Activated T-cell treated with anti-CD3 and anti-CD28 coated beads, Interleukin-2, amount 50 U/mL, for 1 hour (primary cell): ENCODE measurements at places on chromosomes 12 and 14.

DNA sequence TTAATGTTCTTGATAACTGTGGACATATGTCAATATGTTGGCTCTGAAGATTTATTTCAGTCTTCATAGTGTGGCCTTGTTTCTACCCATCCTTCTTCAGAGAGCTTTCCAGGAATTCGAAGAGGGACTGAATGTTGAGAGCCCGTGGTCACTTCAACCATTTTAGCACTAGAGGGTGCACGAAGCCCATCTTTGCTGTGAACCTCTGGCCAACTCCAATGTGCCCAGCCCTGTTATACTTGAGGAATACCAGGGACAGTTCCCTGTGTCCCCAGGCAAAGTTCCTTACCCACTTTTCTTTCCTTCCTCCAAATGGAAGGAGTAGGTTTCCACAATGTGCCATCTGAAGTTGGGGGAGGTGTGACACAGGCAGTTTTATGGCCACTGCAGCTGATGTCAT, 603.5 kb downstream of the RPL10L start:
- no peak for DNase-seq

DNA sequence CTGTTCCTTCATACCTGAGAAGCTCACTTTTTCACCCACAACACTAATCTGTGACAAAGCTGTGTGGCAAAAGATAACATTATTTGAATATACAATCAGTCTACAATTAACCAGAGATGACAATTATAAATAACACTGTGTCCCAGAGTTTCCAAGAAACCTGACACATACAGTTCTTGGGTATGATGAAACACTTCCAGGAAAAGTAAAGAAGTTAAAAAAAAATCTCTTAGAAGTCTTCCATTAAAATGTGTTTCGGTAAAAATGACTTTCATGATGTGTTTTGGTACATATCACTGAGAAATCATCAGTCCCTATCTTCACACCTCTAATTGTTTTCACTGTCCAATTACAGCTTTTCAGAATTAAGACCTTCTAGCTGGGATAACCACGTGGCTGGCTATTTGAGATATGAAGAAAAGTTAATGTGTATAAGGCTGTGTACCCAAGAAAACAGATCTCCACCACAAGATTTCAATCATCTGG, 390.2 kb downstream of the SOX5 start:
- no peak for DNase-seq

DNA sequence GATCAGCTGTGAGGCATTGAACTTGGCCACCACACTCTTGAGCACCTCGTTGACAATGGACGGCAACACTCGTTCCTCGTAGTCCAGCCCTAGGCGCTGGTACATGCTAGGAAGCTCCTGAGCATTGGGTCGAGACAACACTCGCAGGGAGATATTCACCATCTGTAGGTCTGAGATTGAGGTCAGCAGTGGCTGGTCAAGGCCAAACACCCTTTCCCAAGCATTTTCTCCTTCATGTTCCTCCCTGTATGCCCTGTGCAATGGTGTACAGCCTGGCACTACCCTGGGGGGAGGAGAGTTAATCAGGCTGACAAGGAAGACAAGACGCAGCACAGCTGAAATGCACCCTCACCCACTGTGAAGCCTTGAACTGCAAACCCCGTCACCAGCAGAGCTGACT, 2.0 kb downstream of the PHB2 start:
- no peak for DNase-seq

DNA sequence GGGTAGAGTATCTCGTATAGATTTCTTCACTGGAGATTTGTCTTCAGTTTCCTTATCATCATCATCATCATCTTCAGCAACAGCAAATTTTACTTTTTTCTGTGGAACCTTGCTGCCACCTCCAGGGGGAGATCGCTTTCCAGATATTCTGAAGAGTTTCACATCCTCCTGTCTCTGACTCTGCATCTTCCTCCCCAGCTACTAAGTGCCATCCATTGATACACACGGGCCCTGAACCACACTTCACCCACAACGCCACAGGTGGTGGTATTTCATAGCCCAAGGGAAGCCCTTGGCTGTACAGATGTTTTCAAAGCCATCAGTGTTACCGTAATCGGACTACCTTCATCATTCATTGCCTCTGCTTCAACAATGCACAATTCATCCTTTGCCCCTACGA, 82.2 kb downstream of the PPP2R5C start:
- DNase-seq = peak; percentile 59

DNA sequence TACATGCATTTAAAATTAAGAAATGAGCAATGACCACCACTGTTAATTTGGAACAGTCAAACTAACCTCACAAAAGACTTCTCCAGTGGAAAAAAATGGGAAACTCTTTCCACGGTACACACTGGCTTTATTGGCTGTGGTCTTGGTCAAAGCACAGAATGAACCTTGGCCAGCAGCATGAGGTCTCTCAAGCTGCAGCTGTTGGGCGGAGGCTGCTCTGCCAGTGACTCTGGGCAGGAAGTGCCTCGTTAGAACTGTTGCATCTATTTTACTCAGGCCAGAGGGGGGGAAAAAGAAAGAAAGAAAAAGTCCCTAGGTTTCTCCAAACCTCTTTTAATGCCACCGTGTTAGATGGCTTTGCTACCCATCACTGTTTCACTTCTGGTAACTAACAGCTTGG, 279.8 kb upstream of the DIO2 start:
- DNase-seq = no peak

DNA sequence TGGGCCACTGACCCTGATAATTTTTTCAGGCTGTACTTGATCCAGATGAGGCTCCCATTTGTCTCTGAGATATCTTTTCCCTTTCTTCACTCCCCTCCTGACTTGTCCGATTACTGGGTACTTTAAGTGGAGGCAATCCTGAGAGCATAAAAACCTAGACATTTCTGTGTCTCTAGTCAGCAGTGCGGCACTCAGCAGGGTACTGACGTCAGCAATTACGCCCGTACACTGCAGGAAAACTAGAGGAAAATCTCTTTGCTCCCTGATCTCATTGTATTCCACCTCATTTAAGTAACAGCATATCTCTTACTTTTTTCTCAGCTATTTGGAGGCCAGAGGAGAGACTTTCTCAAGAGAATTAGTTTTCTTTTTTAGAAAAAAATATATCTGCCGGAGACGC, 315.5 kb upstream of the OR4E1 start:
- DNase-seq = no peak

DNA sequence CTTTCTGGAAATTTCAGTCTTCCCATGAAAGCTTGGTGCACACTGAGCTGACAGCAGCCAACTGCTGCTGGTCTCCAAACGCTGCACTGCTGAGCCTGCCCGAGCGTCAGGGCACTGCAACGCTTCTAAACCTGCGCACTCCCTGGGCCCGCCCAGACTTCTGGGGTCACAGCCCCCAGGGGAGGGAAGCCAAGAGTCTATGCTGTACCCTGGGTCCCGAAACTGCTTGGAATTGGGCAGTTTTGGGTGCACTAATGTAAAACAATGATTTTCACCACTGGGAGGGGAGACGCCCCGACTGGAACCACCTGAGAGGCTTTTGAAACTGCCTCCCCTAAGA, 32.0 kb downstream of the CCDC92 start:
- no peak for DNase-seq

- no peak for DNase-seq
Observed at GRCh38 chr12:62239571-62239970, 20.6 kb upstream of the USP15 start.

GRCh38 chr12:10241727-10242126, 29.1 kb downstream of the GABARAPL1 start:
- no peak for DNase-seq

DNA sequence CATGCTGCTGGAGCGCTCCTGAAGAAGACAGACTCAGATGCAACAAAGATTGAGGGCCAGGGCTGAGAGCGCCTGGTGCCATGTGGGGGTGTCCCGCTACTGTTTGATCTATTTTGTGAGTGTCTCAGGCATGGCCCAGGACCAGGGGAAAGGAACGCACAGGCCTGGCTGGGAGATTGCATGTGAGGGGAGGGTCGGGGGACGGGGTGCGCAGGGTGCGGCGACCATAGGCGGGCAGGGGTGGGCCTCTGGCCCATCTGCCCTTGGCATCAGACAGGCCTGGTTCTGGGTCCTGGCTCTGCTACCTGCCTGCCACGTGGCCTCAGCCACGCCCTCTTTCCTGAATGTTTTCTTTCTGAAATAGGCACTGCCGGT, 47.5 kb downstream of the BEGAIN start:
- DNase-seq = no peak

GRCh38 chr12:77324416-77324762, 259.0 kb upstream of the E2F7 start:
- no peak for DNase-seq

GRCh38 chr14:91420686-91421085, 3.1 kb upstream of the CCDC88C start:
- no peak for DNase-seq

DNA sequence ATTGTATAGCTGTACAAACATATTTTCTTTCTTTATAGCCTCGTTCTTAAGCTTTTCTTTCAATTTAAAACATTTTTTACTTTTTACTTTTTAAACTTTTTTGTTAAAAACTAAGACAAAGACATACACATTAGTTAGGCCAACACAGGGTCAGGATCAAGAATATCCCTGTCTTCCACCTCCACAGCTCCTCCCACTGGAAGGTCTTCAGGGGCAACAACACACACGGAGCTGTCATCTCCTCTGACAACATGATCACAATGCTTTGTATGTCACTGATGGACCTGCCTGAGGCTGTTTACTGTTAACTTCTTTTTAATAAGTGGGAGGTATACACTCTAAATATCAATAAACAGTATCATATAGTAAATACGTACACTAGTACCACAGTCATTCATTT, 191.3 kb downstream of the SYT10 start:
- DNase-seq = no peak

GRCh38 chr12:111276146-111276545, 92.7 kb downstream of the PHETA1 start:
- no peak for DNase-seq

GRCh38 chr12:88784166-88784565, 203.9 kb upstream of the KITLG start:
- DNase-seq = no peak

DNA sequence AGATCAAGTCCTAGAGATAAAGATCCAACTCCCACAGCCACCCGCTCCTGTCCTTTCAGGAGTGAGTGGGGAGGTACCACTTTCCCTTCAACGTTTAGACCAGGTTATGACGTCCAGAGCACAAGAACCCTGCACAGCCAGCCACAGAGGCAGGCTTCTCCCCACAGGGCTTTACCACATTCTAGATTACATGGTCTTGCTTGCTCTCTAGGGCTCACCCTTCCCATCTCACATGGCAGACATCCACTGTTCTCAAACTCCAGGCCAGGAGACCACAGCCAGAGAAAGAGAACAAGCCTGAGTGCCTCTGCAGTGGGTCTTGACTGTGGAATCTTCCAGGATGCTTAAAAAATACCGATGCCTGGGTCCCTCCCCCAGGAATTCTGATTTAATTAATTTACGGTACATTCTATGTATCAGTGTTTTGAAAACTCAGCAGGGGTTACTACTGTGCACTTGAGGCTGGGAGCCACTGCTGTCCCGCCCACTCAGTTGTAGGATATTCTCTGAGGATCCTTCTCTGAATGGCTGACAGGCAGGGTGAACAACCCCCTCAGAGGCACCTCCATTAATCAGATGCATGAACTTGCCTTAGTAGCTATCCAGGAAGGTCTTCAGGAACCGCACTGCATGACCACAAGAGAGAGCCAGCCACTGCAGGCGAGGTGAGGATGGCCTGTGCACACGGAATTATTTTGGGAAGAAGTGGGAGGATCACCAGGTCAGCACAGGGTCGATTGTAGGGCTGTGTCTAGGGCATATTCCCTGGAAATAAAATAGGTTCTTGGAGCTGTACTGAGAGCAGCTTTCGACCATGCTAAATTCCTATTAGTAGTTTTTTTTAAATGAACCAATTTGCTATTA, 21.5 kb upstream of the SOCS2 start:
- no peak for DNase-seq

DNA sequence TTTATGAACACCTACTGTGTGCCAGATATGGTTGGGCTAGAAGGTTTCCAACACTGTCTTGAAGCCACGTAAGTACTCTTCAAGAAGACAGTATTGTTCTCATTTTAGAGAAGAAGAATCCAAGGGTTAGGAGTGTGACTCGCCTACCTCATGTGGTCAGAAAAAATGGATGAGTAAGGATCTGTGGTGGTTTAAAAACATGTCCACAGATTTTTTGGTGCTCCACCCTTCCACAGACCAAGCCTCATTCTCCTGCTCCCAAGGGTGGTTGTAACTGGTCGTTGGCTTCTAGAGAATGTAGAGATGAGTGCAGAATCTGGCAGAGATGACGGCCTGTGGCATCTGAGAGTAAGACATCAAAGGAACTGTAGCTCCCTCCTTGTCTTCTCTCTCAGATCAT, 30.3 kb upstream of the TTC7B start:
- no peak for DNase-seq

DNA sequence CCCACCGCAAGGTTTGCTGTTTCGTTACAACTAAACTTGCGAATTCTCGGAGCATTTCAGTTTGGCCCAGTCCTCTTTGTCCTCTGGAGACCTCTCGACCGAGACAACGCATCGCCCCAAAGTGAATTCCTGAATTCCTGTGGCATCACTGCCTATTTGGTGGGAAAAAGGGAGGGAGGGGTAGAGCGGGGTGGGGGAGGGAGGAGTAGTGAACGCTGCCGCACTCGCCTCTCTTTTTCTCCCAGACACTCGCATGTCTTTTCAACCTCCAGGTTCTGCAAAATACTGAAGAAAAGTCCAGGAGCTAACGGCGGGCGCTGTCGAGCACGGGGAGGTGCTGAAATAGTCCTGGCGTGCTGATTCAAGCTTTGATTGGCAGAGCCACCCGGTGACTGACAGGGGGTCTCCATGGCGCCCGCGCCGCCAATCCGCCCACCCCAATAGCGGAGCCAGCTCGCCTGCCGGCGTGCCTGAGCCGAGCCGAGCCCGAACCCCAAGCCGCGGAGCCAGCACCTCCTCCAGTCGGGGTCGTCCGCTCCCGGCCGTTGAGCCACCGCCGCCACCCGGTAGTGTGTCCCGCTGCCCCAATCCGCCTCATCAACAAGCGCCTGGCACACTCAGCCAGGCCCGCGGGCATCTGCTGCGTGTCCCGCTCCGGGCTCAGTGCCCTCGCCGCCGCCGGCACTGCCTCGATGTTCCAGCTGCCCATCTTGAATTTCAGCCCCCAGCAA, at the start of gene SIX6:
SIX6 (plus strand) TSS at position 440 of the 731 bp plus-strand sequence; CDS start at position 693, 253 bp downstream.
- DNase-seq = no peak

DNA sequence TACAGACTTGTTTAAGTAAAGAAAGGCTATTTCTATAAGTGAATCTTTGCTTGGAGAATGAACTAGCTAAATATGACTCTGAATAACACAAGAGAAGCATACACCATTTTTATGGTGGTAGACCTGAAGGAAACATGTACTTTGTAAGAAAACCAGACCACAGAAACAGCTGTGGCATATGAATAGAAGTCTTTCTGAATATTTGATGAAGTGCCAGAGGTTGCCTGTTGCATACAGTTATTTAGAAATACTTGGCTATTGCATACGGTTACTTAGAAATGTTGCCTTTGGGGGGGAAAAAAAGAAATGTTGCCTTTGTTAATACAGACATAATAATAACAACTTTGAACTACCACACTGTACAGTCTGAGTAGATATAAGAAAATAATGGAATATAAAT, 16.8 kb upstream of the LEMD3 start:
- DNase-seq = no peak
